Sciatic nerve (tissue), 2 donors: ENCODE measurements at places on chromosomes 11 and 22. TPM values are rescaled to one million over a fixed set of nuclear protein-coding genes. Genes with fewer than 3 reads are reported as not detected.

DNA sequence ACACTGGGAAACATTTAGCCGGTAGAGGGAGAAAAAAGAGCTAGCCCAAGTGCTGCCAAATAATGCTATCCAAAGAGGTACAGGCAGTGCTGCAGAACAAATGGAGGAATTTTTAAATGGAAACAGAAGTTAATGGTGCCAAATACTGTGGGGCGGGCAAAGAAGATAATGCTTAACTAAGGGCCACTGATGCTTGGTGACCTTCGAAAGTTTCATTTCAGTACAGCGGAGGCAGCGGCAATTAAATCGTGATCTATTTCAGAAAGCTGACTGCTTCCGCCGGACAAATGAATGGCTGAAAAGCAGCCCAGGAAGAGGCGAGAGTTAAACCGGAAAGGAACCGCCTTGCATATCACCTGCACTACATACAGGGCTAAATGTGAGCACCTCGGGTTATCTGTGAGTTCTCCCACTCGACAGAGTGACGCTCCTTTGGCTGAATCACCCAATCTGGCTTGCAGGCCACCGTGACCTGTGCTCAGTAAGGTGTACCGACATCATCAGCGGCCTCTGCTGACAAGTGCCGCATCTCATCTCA lies 42.1 kb downstream of the CADM1 start:
- no peak for DNase-seq

GRCh38 chr11:47488674-47489394 lies 39.9 kb upstream of the RAPSN start:
- DNase-seq: no peak

DNA sequence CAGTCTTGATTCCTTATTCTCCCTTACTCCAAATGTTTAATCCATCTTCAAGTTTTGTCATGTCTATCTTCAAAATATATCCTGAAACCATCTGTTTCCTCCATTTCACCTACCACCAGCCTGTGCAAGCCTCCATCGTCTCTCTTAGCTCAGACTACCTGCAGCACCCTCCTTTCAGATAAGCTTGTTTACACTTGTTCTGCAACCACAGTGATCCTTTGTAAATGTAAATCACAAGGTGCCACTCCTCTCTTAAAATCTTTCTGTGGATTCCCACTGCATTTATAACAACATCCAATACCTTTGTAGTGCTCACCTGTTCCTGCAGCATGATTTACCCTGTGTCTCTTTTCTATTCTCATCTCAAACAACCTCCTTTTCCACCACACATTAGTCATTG lies 31.8 kb upstream of the GPR83 start:
- DNase-seq: no peak

- no peak for DNase-seq
These were observed 478.3 kb upstream of the ISX start for GRCh38 chr22:34587357-34588356.

UBQLNL gene
- 1.5 TPM for total RNA-seq

PATE4 gene
- total RNA-seq: not detected
